Fibroblast of skin of scalp (primary cell): ENCODE measurements at places on chromosomes 2 and 18.
A peak's percentile ranks its signal among the peaks of the same experiment; 100 is the strongest.

DNA sequence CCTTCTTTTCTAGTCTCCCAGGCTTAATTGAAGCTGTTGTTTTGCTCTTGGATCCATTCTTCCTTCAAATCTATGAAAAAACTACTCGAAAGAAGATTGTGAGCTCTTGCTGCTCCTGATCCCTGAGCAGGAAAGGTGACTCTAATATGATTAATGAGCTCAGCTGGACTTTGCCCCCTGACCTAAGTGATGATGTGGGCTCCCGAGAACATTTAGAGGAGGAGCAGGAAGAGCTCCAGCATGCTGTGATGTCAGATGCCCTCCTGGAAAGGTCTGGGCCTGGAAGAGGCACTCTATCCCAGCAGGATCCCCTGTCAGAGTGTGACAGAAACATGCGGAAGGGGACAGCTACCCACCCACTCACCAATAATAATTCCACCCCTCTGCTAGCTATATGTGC is 117.9 kb upstream of the PELI1 start:
- no peak for DNase-seq

GRCh38 chr2:219689676-219690628 is 62.5 kb downstream of the SLC4A3 start:
- DNase-seq = peak; percentile 72

DNA sequence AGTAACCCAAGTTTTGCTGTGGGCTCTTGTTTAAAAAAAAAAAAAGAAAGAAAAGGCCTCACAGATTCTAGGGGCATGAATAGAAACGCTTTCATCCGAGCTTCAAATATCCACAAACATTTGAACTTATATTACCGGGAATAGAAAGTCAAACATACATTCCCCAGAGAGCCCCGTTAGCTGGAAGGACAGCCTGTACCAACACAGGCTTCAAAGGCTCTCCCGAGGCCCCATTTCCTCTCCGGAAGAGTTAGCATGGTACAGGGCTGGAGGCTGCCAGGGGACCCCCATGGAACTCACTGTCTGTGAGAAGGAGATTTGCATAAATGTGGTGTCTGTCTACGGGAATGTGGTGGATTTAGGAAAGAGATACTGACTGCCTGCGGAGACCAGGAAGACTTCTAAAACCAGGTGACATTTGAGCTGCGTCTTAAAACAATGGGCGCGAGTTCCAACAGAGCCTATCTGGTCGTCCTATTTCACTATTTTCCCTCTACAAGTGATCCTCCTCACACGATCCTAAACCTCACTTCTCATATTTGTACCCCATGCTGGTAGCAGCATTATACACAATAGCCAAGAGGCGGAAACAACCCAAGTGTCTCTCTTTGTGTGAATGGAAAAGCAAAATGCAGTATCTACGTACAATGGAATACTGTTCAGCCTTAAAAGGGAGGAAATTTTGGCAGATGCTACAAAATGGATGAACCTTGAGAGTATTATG is 820 bp upstream of the MATN3 start:
- no peak for DNase-seq

DNA sequence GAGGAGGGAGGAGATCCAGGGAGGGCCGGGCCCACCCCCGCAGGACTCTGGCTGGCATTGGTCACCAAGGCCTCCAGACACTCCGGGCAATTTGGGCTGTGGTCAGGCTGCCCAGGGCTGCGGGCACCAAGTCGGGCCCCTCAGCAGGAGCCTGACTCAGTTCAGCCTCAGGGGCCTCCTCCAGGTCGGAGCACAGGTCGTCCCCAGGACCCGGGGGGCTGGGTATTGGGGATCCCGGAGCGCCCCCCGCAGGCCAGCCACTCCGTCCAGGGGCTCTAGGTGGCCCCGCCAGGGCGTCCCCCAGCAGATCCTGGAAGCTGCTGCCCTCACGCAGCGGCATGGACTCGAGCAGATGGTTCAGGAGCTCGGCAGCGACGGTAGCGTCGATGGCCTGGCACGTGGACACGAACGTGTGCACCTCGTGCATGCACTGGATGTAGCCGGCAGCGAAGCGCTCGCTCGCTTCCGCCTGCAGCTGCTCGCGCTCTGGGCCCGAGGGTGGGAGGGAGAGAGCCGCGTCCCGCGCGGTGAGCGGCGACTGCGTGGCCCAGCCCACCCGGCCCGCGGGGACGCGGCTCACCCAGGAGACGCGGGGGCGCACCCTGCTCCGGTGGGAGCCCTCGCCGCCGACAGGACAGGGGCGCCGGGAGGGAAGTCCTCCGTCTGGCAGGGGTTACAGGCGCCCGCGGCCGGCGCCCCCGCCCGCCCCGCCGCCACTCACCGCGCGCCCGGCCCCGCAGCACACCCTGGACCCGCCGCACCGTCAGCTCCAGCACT is 884 bp downstream of the HES6 start:
- no peak for DNase-seq

DNA sequence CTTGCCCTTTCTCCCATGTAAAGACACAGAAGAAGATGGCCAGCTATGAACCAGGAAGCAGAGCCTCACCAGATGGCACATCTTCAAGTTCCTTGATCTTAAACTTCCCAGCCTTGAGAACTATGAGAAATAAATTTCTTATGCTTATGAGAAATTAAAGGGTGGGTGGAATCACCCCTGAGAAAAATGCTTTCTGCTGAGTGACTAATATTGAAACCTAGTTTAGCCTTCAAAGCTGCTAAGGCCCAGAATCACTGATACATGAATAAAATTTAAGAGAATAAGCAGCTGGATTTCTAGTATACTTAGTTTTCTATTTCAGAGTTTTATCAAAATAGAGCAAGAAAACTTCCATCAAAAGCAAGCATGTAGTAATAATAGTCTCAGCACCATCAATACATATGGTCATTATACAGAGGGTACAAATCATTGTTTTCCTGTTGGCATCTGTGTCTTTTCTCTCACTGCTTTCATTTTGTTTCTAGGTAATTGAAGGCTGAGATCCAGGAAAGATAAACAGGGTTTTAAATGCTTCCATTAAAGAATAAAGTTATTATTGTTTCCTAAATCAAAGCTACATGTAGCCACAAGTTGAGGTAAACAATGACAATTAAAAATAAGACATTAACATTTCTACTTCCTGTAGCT is 53.3 kb upstream of the COL5A2 start:
- peak; percentile 27 for DNase-seq

- DNase-seq = no peak
Measured at GRCh38 chr18:48576457-48576771, 37.6 kb downstream of the CTIF start.

DNA sequence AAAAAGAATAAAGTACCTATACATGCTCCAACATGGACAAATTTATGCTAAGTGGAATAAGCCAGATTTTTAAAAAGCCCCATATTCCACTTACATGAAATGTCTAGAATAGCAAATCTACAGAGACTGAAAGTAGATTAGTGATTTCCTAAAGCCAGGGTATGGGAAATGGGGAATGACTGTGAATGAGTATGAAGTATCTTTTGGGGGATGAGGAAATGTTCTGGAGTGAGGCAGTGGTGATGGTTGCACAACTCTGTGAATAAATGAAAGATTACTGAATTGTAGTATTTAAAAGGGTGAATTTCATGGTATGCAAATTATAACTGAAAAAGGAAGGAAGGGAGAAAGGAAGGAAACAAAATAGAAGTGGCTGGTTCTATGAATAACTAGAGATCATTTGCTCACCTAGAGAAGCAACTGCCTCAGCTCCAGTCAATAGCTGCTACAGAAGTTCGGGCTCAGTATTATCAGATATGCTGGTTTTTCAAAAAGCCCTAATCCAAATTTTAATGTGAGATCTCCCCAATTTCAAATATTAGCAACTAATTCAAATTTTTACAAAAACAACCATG is 39.3 kb downstream of the MAP3K2 start:
- DNase-seq = no peak

- no peak for DNase-seq
Measured at GRCh38 chr2:124832521-124832920, 807.4 kb downstream of the CNTNAP5 start.

DNA sequence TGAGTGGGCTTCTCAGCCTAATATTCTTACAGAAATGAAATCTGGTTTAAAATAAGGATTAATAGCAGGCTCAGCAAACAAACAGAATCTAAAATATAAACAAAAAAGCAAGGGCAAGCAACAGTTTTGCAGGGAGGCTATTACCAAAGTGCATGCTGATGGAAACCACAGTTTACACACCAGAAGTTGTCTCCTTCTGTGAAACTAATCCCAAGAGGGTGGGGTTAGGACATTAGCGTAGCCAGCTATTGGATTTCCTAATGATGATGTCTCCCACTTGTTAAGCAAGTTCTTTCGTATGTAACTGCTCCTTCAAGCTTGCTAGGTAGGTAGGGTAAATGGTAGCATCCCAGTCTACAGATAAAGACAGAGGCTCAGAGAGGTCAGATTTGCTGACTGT is 65.0 kb upstream of the TSPYL6 start:
- DNase-seq = no peak

- DNase-seq = peak; percentile 29
Measured at GRCh38 chr2:134283661-134284060, 29.8 kb downstream of the MGAT5 start.

DNA sequence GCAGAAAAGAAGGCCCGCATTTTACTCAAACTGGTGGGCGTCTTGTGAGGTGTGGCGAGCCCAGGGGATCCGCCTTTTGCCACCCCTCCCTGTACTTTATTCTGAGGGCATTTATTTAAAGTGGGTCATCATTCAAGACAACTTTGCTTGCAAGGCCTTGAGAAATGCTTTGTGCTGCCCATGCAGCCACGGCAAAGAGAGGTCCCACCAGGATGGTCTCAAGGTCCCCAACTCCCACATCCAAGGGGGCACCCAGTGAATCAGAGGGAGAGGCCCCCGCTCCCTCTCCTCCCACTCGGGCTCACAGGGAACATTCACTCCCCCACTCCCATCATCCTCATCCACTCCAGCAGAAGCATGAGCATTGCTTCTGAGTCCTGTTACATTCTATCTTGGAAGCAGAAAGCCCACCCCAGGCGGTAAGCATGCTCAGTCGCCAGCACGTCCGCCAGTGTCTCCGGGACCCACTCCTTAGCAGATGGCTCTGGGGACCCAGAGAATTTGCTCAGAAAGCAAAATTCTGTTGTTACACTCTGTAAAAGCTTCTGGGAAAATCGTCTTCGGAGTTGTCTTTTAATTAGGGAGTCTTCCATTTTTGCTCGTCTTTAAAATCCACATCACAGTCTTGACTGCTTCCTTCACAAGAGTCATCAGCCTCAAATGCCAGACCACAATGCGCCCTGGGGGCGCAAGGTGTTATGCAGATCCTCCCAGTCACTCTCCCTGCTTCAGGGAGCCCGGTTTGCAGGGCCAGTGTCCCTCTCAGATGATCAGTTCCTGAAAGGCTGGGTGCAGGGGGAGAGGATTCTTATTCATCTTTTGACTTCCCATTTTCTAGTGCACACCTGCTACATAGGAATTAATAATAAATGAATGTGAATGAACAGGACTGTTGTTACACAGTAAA is 99.4 kb upstream of the NCK2 start:
- no peak for DNase-seq

DNA sequence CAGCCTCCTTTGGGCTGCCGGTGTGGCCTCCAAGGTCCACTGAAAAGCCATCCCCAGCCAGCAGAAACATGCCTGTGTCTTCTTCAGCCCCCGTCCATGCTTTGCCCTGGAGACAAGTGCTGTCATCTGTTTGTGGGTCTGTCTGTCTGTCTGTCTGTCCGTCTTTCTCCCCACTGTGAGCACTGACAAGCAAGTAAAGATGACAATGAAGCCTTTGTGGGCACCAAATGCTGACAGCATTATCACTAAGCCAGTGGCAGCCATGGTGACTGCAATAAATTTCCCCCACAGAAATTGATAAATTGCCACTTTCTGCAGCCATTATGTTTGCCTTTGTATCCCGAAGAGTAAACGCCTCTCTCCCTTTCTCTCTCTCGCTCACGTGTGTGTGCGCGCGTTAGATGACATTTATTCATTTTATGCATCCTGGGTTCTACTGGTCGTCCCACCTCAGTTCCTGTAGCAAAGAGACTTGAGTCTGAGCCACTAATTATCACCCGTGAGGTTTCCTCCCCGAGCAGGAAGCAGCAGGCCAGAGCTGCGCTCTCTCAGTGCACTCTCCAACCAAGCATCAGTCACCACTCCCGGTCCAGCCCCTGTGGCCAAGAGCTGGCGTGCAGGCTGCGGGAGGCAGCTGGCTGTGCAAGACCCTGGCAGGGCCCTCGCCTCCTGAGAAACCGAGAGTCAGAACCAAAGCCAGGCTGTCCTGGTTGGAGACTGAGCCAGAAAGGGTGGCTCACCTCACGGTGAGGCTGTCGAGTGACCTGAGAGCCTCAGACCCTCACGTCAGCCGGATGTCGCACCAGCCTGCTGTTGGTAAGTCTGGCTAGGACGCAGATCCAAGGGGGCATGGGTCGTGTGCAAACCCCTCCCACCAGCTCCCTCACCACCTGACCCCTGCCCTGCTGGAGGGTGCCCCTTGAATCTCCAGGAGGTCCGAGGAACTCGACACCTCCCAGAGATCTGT is 6.9 kb downstream of the STEAP3 start:
- DNase-seq = peak; percentile 68

DNA sequence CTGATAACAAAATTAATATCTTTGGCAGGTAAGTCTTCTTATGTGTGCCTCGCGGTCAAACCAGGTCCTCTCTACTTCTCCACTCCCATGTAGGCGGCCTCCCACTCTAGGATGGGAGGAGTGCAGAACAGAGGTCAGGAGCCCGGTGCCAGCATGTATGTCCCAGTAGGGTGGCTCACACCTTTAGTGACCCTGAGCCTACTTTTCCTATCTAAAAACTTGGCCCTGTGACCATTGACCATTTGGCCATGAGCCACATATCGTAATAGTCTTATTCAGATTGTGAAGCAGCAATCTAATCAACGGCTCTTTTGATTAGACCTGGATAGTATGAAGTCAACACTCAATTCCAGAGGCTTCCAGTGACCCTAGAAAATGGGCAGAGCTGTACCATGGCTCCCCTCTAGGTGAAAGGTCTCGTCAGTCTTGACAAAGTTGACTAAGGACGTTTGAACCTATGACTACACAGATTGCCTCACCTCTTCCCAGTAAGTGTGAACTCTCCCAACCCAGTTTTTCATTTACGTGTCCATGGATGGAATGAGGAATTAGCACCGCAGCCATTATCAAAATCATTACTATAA is 17.1 kb upstream of the FABP1 start:
- DNase-seq = no peak

DNA sequence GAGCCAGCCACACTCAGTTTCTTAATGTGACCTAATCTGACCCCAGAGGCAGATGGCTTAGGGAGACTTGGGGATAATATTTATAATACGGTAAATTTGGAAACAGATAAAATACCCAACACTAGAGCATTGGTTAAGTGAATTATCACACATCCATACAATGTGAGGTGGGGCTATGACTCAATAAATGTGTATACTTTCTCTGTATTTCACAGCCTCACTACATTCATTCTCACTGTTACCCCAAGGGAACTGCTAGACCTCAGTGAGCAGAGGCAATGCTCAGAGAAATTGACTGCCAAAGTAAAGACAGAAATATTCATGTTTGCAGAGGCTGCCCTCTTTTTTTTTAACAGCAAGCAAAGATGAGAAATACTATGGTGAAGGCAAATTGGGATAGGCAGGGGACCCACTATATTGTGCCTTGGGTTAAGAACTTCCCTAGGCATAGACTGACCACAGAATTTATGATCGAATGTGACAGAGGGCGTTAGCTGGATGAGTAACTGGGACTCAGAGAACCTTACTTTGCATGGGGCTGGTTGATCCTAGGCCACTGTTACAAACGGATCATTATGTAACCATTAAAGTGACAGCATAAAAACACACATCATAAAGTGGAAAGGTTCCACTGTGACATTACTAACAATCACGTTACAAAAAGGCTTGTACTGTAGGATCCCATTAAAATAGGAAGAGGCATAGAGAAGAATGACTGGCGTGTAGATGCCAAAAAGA is 246.0 kb upstream of the LYPD1 start:
- peak; percentile 44 for DNase-seq
